Spinal cord (tissue), 10 donors: ENCODE measurements at places on chromosomes 13 and 19. TPM values are rescaled to one million over a fixed set of nuclear protein-coding genes. Genes with fewer than 3 reads are reported as not detected.

NLRP5 gene
- polyA plus RNA-seq = not detected

CBY2 gene
- not detected for polyA plus RNA-seq

PRODH2 gene
- polyA plus RNA-seq = 0.27 TPM

FOXA3 gene
- polyA plus RNA-seq = not detected

SELENOV gene
- polyA plus RNA-seq = 0.77 TPM

MEF2B gene
- 1.7 TPM for polyA plus RNA-seq

OR7A5 gene
- not detected for polyA plus RNA-seq

NANOS2 gene
- 0.21 TPM for polyA plus RNA-seq

NHLRC3 gene
- polyA plus RNA-seq = 31.9 TPM

TMEM145 gene
- polyA plus RNA-seq = 97.1 TPM
